Cardiac septum (tissue), 1 donor: ENCODE measurements at places on chromosomes 13 and 19. TPM values are rescaled to one million over a fixed set of nuclear protein-coding genes. Genes with fewer than 3 reads are reported as not detected.
A peak's percentile ranks its signal among the peaks of the same experiment; 100 is the strongest.

DNA sequence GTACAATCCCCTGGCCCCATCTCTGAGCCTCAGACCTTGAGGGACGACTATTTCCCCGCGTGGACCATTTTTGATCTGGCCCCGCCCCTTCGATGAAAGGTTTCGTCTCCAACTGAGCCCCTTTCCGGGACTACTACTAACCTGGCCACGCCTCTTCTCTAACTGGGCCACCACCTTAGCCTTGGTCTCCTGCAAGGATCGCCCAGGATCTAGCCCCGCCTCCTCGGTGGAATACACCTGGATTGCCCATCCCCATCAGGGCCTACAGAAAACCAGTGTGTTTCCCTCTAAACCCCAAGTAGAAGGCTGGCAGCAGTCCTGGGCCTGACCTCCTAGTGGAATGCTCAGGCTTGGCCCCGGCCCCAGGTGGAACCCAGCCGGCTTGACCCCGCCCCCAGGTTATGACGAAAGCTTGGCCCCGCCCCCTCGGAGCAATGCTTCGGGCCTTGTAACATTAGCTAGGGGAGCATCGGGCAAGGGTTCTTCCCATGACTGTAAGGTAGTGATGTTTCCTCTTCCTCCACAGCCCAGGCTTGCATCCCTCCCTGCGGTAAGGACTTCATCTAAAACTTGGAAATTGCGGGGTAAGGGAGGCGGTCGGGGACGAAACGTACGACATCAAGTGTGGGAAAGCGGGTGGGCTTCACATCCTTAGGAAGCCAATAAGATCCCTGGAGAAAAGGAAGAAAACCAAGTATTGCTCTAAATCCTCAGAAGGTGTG lies 9.1 kb downstream of the SPACA6 start:
- DNase-seq: peak; percentile 90

DNA sequence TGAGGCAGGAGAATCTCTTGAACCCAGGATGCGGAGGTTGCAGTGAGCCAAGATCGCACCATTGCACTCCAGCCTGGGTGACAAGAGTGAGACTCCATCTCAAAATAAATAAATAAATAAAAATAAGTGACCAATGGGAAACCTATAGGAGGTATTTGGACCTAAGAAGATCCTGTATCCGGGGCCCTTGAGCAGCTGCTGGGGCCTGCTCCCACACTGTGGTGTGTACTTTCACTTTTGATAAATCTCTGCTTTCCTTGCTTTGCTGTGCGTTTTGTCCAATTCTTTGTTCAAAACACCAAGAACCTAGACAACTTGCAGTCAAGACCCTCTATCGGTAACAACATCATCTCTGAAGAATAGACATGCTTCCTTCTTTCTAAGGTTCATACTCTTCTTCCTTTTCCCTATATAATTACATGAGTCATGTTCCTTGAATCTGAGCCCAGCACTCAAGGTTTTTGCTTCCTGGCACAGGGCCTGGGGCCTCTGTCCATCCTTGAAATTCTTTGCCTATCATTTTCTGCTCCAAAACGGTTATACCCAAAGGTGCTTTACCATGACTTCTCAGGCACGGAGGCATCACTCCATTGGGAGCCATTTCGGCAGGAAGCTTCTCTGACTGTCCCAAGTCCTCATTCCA lies 14.2 kb upstream of the PNMA8C start:
- no peak for DNase-seq

- DNase-seq: no peak
These were observed 10.1 kb downstream of the OPA3 start for GRCh38 chr19:45574526-45574925.

The EDNRB gene
- total RNA-seq: 21.7 TPM
